Pulmonary artery endothelial cell (primary cell): ENCODE measurements at places on chromosomes 16 and 17. TPM values are rescaled to one million over a fixed set of nuclear protein-coding genes. Genes with fewer than 3 reads are reported as not detected.

ZSCAN10 gene
- not detected in 2 replicates for total RNA-seq

IGSF6 gene
- not detected in 2 replicates for total RNA-seq

LRRC75A gene
- 2.0 and 3.6 TPM in 2 replicates for total RNA-seq

NOD2 gene
- total RNA-seq, result 0.26 and 1.2 TPM in 2 replicates

HES7 gene
- total RNA-seq, result 0.14 and 0.40 TPM in 2 replicates
